ENCODE measurements at places on chromosomes 5 and 9.

DNA sequence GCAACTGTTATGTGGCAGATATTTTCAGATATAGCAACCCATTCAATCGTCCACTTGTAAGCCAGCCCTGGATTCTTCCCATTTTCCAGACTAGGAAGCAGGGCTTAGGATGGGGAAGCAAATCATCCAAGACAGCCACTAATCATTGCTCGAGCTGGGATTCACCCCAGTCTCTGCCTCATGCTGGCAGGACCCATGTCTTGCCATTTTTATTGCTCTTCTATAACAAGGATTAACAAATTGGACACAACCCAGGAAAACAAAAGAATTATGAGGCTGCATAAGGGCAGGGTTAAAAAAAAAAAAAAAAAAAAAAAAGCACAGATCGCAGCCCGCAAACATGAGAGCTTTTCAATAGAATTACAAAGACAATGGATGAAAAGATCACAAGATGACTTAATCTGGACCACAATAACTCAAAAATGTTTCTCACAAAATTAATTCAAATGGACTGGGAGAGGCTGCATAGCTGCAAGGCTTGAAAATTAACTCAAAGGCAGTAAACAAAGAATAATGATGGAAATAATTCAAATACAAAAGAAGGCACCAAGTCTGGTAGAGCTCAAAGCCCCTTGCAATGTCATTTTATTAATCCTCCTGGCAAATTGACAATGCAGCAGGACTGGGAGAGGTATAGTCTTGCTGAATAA is 40.7 kb downstream of the ASTN2 start:
- DNase-seq = no peak

GRCh38 chr5:157566902-157567489 is 8.6 kb downstream of the ADAM19 start:
- DNase-seq = no peak

GRCh38 chr9:4741365-4742089 is 525 bp upstream of the AK3 start:
- peak; percentile 56 for DNase-seq

GRCh38 chr9:70594386-70594944 is 180.0 kb upstream of the KLF9 start:
- DNase-seq = no peak

DNA sequence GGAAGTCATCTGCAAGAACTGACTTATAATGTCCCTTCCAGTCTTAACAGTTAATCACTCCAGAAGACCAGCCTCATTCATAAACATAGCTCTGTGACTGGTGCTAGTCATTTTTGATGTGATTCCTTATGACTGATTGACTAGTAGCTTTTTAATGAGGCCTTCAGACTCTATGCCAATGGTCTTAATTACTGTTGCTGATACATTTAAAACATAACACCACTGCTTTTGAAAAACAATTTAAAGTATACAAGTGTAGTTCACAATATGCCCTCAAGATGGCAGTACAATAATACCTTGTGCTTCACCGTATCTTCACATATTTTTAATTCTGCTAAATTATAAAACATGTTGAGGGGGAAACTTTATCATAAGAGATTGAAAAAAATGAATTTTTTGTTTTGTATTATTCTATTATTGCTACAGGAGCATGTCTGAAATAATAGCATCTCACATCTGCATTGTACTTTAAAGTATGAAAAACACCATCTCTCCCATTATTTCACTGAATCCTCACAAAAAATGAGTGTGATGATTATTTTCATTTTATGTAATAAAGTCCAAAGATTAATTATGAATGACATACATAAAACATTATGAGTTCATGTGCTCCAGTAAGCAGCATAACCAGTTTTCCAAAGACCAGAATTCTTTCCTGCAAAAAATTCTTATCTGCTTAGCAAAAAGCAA is 55.2 kb upstream of the SHISAL2B start:
- peak; percentile 13 for DNase-seq

- DNase-seq = no peak
Observed at GRCh38 chr9:70595211-70595610, 180.8 kb upstream of the KLF9 start.

DNA sequence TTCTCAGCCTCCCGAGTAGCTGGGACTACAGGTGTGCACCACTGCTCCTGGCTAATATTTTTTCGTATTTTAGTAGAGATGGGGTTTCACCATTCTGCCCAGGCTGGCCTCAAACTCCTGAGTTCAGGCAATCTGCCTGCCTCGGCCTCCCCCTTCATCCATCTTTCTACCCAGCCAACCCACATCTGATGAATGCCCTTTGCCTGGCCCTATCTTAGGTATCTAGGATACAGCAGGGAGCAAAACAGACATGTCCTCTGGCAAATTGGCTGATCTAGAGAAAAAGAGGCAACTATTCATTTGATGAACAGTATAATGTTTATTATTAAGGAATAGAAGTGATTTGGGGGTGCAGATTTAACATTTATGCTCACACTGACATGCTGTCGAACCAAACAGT is 123.0 kb downstream of the TRIO start:
- DNase-seq = no peak

- DNase-seq = no peak
Observed at GRCh38 chr5:96283589-96283988, 149.5 kb downstream of the PCSK1 start.
